ENCODE measurements at places on chromosomes 1 and 21.

DNA sequence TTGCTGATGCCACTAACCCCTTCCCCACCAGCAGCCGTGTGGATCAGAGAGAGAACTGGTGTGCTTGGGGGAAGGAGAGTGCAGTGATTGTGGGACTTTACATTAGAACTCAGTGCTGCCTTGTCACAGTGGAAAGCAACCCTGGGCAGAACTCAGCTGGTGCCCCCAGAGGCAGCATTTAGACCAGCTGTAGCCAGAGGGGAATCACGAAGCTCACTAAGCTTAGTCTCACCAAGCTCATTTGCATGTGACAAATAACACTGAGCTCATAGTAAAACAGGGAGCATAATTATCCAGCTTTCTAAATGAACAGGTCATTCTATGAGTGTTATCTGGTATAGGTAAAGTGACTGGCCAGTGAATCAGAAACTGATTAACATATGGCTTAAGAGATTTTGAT is 9.8 kb upstream of the SMAP2 start:
- no peak for DNase-seq

- no peak for DNase-seq
Observed at GRCh38 chr1:46948629-46949416, 7.5 kb upstream of the CYP4A11 start.

DNA sequence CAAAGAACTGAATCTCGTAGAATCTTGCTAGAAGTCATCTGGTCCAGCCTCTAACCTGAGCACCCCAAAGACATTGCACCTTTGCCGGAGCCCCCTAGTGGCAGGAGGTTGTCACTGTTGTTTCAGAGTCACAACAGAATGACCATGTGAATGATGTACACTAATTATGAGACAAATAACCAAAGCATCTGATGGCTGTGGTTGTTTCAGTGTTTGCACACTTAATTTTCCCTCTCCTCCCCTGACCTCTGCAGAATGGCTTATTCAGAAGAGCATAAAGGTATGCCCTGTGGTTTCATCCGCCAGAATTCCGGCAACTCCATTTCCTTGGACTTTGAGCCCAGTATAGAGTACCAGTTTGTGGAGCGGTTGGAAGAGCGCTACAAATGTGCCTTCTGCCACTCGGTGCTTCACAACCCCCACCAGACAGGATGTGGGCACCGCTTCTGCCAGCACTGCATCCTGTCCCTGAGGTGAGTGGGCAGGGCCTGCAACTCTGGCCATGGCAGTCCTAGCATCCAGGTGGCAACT is 26.4 kb downstream of the TRAF5 start:
- DNase-seq, result peak; percentile 57

GRCh38 chr1:96660503-96660902 is 61.1 kb upstream of the PTBP2 start:
- DNase-seq, result no peak
